ENCODE measurements at places on chromosomes 3 and 15. TPM values are rescaled to one million over a fixed set of nuclear protein-coding genes. Genes with fewer than 3 reads are reported as not detected.

DNA sequence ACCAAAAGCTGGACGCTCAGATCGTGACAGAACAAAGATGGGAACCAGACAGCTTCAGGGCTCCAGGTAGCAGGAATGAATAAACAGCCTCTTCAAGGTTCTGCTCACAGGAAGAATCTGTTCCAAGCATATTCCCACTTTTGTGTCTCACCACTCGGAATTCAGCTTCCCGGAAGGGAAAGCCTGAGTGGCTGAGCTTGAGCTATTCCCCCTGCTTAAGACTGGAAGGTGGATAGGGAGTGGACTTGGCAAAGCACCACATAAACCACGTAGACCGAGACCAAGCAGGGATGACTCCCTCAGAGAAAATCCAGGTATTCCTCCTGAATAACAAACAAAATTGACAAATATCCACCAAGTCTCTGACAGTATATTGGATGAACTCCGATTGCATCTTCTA, 180.2 kb upstream of the NR2F2 start:
- no peak for DNase-seq

PATL2 gene
- total RNA-seq: 0.22 TPM

DNA sequence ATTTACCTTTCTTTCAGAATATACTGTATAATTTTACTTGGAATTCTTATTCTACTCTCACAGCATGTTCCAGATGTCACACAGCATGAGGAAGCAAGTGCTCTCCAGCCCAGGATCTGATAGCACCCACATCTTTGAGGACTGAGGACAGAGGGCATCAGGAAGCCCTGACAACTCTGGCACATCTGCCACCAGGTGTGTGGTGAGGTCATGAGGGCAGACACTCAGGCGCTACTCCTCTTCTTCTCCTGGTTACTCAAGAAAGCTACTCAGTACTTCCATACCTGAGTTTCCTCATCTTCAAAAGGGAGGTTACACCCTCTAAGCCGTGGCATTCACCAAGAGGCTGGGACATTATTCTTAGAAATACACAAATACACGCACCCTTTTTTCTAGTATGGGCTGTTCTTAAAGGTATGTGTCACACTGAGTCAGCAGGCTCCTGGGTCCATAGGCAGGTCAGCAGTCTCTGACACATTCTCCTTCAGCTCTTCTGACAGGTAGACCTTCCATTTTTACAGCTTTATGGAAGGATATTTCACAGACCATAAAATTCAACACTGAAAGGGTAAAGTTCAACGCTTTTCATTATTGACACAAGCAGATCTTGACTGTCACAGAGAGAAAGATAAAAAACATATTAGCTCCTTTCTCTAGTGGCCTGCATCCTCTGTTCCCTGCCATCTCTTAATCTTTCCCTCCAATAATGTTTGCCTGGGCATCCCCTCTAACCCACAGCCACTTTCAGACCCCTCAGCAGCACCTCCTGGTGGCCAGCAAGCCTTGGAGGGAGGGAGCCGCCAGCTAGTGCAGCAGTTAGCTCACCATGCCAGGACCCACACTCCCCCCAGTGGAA, 103.2 kb upstream of the TJP1 start:
- peak; percentile 37 for DNase-seq

DNA sequence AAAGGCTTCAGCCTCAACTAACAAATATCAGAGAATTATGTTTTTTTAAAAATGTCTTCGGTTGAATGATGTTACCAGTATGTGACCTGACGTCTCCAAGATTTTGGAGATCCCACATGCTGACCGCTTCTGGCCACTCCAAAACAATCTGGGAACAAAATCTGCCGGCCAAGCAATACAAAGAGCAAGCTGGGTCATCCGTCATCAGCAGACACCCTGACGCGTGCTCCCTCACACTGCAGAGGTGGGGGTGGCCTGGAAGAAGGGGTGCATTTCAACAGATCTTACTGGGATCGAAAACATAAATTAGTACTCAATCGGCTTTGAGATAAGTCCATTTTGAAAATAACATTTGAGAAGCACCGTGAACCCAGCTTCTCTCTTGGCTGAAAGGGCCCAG, 33.6 kb downstream of the HES1 start:
- DNase-seq: no peak

DNA sequence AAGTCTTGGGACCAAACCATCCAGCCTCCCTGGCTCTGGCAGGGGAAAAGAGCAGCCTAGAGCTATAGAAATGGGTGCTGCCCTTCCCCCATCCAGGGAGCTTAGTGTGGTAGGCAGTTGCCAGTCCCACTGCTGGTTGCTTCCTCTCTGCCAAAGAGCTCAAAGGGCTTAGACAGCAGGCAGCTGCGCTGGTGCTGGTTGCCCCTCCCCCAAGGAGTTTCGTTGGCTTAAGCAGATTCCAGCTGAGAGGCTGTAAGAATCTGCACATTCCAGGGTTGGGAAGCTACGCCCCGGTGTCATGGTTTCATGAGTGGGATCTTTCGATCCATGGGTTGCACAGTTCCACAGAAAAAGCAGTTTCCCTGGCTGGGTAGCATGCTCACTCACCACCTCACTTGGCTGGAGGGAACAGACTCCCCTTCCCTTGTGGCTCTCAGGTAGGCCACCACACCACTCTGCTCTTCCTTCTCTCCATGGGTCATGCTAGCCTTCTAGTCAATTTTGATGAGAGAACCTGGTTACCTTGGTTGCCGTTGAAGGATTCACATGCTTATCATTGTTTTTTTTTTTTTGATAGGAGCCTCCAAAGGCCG, 195.1 kb downstream of the EPHA6 start:
- DNase-seq: peak; percentile 79
